ENCODE measurements at places on chromosomes 2 and 18. TPM values are rescaled to one million over a fixed set of nuclear protein-coding genes. Genes with fewer than 3 reads are reported as not detected.

Gene TUBA4A
- 20.4 TPM for total RNA-seq

Gene GMCL1
- total RNA-seq, result 13.5 TPM

DNA sequence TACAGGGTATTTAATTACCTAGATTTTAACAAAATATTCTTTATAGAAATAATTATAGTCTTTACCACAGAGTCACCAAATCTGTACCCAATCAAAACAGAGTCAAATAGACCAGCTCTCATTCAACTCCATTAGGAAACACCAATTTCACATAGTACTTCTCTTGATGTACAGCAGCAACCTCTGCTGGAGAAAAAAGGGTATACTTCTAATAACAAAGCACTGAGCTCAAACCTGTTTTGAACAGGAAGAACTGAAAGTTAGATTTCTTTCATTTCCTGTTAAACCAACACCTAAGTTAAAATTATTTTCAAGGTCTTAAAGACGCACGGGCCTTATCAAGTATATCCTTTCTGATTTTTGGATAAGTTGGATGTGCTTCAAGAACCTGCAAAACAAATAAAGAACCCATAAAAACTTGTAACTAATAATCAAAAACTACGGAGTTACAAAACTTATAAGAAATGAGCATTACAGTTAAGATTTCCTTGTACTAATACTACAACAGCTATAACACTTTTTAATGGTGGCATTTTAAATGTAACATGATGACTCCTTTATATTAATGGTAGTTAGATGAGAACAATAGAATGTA lies 79.0 kb downstream of the TTC21B start:
- DNase-seq, result no peak

DNA sequence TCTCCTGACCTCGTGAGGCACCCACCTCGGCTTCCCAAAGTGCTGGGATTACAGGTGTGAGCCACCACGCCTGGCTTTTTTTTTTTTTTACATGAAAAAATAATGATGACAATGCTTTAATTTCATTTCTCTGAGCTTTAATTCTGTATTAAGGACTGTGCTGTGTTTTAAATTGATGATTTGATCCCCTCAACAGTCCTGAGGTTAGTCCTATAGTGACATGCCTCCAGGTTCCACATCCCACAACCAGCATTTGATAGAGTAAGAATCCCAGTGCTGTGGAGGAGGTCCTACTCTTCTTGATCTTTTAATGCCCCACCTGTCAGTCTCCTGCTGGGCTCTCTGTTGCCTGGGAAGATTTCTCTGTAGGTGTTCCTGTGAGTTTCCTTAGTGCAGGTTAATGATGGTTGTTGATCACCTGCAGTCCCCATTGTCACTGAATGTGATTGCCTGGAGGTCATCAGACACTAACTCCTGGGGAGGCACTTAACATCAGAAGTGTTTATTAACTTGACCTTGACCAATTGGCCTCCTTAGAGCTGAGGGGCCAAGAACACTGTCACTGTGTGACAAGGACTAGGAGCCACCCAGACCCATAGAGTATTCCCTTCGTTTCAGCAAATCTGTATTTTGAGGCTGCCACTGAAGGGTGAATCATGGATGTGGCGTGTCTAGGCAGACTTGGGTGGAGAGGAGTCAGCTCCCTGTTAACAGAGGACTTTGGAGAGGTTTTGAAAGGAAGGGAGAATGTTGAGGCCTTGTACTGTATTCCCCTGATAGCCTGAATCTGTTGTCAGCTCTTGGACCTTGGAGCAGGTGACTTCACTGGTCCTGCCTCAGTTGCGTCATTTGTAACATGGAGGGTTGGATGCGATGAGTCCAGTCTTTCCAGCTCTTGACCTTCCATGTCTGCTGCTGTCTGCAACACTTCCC lies 11.5 kb downstream of the ASAP2 start:
- DNase-seq, result no peak

DNA sequence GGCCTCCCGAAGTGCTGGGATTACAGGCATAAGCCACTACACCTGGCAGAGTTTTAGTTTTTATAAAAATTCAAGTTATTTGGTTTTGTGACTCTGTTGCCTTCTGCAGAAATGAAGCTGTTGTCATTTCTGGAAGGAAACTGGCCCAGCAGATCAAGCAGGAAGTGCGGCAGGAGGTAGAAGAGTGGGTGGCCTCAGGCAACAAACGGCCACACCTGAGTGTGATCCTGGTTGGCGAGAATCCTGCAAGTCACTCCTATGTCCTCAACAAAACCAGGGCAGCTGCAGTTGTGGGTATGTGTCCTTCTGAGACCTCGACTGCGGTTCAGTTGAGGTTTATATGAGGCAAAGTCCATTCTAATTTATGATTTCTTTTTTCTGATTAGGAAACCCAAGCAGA lies 7.2 kb downstream of the MTHFD2 start:
- DNase-seq, result no peak

Data from thoracic aorta (tissue), 2 donors.